ENCODE measurements at places on chromosomes 3 and 15.
A peak's percentile ranks its signal among the peaks of the same experiment; 100 is the strongest.

- no peak for DNase-seq
Observed at GRCh38 chr3:126213379-126214028, 33.1 kb upstream of the ALDH1L1 start.

- no peak for DNase-seq
Observed at GRCh38 chr15:58298879-58299850, 132.6 kb upstream of the LIPC start.

GRCh38 chr3:169668072-169668956 is 4.8 kb upstream of the MECOM start:
- DNase-seq = no peak

- DNase-seq = no peak
Observed at GRCh38 chr3:69539134-69539533, 153.2 kb upstream of the FRMD4B start.

- DNase-seq = no peak
Observed at GRCh38 chr3:131323014-131323413, 58.6 kb upstream of the NUDT16 start.

GRCh38 chr3:69294014-69294766 is 91.7 kb downstream of the FRMD4B start:
- DNase-seq = no peak

DNA sequence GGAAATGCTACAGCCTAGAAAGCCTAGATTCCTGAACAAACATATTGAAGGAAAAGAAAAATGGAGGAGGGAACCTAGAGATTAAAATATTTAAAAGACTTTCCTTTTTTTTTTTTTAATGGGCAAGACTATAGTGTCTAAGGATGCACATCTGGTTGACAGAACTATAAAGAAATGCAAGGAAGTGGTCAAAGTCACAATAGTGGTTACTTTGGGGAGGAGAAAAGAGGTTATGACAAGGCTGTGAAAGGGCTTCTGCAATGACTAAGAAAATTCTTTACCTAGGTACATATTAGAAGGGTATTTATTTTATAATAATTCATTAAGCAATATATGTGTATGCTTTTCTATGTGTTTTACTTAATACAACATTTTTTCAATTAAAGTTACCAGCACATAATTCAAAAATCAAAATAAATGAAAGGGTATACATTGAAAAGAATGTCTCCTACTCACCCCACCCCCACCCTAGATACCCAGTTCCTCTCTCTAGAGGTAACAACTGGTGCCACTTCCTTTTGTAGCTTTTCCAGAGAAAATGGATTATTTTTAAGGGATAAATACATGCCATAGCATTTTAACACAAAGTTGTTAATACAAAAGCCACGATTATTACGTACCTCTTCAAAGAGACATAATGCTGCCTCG is 70.1 kb downstream of the HERC1 start:
- no peak for DNase-seq

DNA sequence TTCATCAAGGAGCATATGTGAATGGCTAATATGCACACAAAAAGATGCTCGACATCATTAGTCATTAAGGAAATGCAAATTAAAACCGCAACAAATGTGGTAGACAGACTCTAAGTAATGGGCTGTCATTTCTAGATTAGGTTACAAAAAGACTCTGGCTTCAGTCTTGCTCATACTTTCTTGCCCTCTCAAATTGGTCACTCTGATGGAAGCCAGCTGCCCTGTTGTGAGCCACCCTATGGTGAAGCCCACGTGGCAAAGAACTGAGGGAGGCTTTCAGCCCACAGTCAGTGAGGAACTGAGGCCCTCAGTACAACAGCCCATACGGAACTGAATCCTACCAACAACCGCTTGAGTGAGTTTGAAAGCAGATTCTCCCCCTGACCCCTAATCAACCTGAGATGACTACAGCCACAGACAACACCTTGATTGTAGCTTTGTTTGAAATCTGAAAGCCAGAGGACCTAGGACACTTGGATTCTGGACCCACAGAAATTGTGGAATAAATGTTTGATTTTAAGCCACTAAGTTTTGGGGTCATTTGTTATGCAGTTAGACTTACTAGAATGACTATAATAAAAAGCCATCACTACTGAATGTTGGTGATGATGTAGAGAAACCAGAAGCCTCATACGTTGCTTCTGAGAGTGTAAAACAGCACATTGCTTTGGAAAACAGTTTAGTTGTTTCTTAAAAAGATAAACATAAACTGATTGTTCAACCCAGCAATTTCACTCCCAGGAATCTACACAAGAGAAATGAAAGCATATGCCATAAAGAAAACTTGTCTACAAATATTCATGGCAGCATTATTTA is 45.7 kb downstream of the EHHADH start:
- no peak for DNase-seq

DNA sequence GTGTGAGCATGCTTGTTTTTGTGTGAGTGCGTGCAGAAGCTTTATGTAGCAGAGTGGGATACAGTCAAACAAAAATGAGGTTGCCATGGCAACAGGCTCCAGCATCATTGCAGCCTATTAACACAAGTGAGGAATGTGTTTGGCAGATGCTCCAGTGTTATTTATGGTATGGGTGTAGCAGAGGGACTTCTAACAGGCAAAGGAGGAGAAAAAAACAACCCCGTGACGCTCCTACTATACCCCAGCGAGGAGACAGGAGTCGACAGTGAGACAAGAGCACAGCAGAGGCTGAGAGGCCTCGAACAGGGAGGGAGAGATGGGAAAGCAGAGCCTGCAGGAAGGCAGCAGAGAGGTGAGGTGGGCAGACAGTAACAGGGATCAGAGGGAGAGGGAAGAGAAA is 4.9 kb downstream of the ADCY5 start:
- DNase-seq = no peak

DNA sequence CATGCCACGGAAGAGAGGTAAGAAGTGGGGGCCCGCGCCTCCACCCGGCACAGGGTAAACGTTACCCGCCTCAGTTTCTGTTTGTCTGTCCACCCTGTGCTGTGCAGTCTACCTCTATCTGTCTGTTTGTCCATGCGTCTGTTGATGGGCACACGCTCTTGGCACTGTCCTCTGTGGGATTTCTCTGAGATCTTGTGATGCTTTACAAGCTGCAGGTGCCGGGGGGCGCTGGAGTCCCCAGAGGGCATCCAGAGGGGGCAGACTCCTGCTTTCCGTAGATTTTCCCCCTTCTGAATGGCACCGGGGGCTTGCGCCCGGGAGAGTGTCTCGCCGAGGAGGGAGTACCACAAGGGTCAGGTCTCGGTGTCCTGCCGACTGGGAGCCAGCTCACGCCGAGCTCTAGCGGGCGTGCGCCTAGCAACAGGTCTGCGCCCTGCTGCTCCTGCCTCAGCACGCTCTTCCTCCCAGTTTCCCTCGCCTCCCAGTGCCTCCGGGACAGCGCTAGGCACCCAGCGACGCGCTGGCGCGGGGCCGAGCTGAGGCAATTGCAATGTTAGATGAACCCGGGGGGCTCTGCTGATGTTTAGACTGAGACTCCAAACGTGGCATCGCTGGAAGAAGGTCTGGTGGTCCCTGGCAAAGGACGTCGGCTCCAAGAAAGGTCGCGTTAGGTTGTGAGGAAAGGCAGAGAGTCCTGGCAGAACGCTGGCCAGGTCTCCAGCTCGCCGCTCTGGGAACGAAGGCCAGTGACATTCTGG is 667 bp downstream of the CEMIP start:
- no peak for DNase-seq

DNA sequence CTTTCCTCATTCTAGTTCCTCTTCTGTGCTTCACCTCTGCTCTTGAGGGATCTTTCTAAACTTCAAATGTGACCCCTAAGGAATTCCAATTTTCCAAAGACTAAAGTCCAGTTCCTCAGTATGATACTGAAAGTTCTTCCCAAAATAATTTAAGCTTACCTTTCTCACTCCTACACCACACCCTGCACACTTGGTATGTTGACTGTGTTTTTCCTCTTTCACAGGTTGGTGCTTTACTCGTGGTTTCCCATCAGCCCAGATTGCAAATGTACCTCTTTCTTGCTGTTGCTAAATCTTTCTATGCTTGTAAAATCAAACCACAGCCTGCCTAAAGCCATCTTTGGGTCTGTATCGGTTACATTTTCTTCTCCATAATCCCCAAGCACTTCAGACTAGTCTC is 30.5 kb upstream of the CLDN16 start:
- no peak for DNase-seq

GRCh38 chr3:99418709-99419108 is 219.7 kb upstream of the COL8A1 start:
- DNase-seq = no peak

- DNase-seq = no peak
Observed at GRCh38 chr15:101615986-101616848, 36.0 kb downstream of the TM2D3 start.

- no peak for DNase-seq
Observed at GRCh38 chr15:44144992-44145391, 50.1 kb downstream of the FRMD5 start.

- peak; percentile 5 for DNase-seq
Observed at GRCh38 chr3:110314512-110315114, 757.0 kb upstream of the NECTIN3 start.

GRCh38 chr15:29860872-29861271 is 38.6 kb upstream of the TJP1 start:
- no peak for DNase-seq

DNA sequence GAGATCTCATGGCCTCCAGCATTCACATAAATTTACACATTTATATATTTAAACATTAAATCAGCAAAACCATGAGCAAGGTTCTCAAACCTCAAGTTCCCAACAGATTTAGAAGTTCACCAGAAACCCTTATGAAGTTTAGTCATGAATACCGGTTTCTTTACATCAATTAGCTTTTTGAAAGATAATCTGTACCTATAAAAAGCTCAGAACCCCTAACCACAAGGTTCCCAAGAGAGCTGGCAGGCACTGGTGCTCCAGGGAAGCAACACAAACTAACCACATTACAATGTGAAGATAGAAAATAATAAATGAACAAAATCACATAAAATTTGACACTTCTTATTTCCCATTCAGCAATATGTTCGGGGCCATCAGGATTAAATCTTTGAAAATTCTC is 150.9 kb downstream of the FBN1 start:
- no peak for DNase-seq

DNA sequence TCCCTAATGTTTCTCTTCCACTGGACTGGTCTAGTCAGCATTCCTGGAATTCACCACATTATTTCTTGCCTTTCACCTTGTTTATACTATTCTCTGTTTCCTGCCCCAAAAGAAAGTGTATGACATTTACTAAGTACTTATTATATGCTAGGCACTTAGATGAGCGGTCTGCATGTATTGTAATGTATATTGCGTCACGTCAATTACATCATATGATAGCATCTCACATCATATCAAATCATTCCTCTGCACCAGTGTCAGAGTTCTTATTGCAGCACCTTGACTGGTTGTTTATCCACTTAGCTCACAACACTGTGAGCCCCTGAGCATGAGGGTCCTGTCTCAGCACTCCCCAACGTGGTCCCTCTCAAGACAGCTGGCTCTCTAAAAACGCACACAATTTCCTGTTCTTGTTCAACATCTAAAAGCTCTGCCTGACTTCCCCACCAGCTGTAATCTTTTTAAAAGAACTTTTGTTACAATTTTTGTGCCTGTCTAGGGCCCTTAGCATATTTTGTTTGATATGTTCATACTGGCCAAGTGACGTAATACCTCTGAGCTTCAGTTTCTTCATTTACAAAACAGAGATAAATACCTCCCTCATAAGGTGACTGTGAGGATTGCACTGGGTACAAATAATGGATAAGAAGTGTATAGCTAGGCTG is 58.8 kb downstream of the ARHGAP31 start:
- DNase-seq = no peak

DNA sequence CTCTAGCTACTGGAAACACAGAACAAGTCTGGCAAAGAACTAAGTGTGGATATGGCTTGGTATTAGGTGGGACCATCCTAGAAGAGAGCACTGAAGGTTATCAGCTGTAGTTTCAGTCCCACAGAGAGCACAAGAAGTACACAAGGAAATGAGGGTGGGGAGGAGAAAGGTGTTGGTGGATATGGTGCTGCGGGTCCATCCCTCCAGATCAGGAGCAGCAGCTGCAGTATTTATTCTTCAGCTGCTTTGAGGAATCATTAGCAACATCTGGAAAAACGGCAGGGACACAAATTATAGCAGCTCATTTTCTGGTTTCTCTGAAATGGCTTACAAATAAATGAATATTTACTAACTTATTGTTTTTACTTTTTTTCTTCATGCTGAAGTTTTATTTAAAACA is 29.0 kb downstream of the CD80 start:
- no peak for DNase-seq

GRCh38 chr3:134486577-134487041 is 752 bp downstream of the CEP63 start:
- no peak for DNase-seq

- DNase-seq = no peak
Observed at GRCh38 chr15:34182942-34183341, 27.0 kb downstream of the KATNBL1 start.

- DNase-seq = no peak
Observed at GRCh38 chr15:61315471-61315870, 86.4 kb upstream of the RORA start.

GRCh38 chr3:120780977-120781376 is 38.4 kb downstream of the GTF2E1 start:
- DNase-seq = no peak

DNA sequence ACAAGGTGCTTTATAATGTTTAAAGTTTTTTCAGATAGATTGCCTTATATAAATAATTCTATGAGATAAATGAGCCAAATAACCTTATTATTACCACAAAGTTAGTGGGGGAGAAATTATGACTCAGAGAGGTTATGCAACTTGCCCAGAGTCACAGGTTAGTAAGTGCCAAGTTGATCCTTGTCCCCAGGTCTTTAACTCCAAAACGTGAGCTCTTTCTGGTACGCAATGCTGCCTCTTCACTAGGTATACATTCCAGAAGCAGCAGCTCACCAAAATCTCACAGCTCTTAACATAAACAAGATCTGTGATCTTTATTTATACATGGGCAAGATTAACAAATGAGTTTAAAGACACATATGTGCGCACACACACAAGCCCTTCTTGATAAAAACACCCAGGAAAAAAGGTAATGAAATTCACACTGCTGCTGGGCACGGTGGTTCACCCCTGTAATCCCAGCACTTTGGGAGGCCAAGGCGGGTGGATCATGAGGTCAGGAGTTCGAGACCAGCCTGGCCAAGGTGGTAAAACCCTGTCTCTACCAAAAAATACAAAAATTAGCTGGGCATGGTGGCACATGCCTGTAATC is 59.8 kb upstream of the NR2F2 start:
- DNase-seq = no peak

- peak; percentile 83 for DNase-seq
Observed at GRCh38 chr3:12967606-12968351, 105.5 kb downstream of the IQSEC1 start.

All from stimulated activated CD8-positive, alpha-beta memory T cell treated with anti-CD3 and anti-CD28 coated beads, Interleukin-15, amount 100 ng/mL, for 48 hours (primary cell).